ENCODE measurements at places on chromosomes 1 and 21.

GRCh38 chr21:45869121-45870007, 112.2 kb upstream of the COL6A1 start:
- DNase-seq, result no peak

DNA sequence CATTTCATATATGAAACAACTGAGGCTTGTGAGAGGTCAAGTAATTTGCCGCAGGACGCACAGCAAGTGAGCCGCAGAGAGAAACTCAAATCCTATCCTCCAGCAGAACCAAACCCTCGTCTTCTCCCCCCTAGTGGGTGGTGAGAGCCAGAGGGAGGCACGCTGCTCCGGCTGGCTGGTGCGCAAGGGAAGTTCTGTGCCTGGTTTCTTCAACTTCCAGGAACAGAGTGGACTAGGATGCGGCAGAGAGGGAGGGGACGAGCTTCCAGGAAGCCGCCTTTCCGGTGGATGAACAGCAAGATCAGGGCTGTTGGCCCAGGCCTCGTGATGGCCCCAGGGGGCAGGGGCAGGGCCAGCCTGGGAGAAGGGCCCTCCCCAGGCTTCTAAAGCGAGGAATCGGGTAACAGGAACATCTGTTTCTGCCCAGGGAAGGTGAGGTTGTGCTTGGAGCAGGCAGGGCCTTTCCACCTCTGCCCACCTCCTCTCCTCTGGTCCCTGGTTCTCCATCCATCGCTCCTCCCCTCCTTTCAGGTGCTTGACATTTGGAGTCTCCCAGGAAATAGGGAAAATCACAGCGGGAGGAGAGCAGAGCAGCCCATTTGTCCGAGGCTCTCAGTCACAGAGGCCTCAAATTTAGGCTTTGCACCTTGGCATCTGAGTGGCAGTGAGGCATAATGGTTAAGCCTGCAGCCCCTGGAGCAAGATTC, 16.8 kb upstream of the PDIK1L start:
- no peak for DNase-seq

GRCh38 chr1:237972186-237972585, 81.5 kb upstream of the ZP4 start:
- no peak for DNase-seq

DNA sequence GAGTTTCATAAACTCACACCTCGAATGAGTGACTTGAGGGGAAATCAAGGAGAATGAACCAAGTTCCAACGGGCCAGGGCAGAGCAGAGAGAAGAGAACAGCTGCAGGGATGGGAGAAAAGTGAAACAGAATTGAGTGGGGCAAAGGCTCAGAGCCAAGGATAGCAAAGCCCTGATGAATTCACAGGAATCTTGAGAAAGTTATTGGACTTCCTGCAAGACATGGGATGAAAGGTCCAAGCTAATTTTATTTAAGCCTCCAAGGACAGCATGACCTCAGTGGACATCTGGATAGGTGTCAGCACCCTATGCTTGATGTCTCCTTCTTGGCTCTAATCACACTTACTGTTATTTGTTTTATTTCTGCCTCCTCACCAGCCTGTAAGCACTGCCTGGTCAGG, 43.0 kb upstream of the RAVER2 start:
- DNase-seq, result no peak

DNA sequence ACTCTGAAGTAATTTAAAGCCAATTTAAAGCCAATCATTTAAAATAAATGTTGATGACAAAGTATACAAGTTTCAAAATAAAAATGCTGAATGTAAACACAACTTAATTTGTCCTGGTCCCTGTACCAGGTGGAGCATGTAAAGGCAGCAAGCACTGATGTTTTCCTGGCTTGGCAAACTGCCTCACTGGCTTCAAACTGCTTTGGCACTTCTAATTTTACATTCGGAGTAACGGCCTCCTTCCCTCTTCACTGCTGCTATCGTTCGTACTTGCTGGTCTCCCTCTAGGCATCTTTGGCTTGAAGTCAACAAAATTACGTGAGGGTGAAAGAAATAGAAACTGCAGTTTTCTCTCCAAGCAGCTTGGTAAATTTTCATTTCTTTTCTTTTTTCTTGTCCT, 287.9 kb downstream of the LTN1 start:
- no peak for DNase-seq

DNA sequence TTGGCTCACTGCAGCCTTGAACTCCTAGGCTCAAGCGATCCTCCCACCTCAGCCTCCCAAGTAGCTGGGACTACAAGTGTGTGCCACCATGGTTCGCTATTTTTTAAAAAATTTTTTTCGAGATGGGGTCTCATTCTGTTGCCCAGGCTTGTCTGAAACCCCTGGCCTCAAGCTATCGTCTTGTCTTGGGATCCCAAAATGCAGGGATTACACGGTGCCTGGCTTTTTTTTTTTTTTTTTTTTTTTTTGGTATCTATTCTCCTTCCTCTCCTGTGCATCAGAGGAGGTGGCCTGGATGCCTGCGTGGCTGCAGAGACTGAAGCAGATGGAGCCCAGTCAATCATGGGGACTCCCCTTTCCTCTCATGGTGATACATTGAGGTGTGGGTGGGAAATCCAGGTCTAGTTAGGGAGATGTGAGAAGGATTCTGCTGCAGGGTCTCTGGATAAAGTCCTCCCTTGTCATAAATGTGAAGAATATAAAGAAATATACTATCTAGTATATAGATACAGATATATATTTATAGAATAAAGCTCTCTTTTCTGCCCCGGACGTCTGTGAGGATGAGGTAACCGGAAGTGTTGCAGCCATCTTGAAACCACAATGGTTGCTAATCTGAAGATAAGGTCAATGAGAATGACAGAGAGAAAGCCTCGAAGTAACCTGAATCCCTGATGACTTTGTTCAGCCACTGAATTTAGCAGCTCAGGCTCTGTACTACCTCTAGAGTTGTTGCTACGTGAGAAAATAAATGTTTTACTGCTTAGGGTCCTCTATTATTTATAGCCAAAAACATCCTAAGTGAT, 19.5 kb upstream of the RGSL1 start:
- no peak for DNase-seq

DNA sequence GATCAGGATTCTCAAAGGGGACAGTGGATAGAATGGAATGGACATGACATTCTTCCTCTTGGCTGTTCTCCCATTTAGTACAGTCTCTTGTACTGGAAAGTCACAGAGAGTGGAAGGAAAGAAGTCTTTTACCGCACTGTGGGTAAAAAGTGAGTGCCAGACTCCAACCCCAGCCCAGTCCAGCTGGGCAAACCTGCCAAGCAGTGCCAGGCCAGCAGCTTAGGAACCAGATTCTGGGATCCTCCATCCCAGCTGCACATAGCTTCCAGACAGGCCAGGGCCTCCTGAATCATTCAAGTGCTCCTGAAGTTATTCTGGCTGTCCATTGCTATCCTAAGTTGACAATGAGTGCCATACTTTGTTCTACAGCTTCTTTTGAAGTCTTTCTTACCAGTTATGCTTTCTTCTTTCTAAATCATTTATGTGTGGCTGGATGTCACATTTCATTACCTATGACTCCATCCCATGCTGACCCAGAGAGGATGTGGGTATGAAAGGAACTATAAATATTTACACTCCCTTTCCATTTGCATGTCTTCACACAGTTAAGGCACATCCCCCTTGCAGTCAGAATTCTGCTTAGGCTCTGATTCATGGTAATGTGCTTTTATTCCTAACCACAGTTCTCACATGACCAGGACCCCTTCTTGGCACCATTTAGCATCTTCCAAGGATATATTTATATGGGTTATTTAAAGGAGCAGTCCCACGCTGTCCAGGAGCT, 88.9 kb downstream of the AK5 start:
- DNase-seq, result no peak

DNA sequence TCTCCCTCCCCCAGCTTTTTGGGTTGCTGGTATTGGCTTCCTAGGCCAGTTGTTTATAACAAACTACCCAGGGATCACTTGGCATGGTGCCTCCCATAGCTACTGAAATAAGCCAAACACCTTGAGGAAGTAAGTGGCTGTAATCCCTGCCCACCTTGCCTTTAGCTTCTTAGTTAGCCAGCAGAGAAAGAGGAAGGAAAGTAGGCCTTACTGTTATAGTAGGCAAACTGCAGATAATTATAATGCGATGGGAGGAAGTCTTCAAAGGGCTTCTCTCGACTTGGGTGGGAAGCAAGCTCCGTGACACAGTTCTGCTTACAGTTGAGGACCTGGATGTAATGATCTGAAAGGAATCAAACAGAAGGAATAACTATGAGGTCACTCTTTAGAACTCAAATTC, 8.2 kb downstream of the P3H1 start:
- DNase-seq, result no peak

- DNase-seq, result no peak
These were observed 390.5 kb upstream of the LYPLAL1 start for GRCh38 chr1:218783131-218783530.

- no peak for DNase-seq
These were observed 625 bp downstream of the KLHDC7A start for GRCh38 chr1:18481190-18481920.

DNA sequence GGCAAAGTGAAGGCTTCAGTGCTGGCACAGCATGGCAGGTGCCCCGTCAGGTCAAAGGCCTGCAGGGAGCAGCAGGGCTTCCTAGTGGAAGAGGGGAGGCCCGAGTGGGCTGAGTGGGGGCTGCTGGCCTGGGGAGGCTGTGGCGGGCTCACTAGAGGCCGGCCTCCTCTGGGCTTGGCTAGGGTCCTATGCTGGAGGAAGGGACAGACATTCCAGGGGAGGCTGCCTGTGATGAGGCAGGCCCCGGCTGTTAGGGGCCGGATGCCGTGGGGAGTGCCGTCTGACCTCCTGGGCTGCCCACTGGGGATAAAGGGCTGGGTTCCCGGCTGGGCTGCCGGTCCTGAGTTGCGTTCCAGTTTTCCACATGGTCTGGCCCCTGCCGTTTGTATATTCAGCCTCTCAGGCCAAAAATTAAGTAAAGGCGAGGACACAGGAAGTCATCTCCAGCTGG, 21.1 kb downstream of the PRXL2B start:
- DNase-seq, result no peak

- no peak for DNase-seq
These were observed 101.3 kb upstream of the ACTL8 start for GRCh38 chr1:17653728-17654351.

- no peak for DNase-seq
These were observed 14.6 kb downstream of the C1orf198 start for GRCh38 chr1:230853731-230854130.

DNA sequence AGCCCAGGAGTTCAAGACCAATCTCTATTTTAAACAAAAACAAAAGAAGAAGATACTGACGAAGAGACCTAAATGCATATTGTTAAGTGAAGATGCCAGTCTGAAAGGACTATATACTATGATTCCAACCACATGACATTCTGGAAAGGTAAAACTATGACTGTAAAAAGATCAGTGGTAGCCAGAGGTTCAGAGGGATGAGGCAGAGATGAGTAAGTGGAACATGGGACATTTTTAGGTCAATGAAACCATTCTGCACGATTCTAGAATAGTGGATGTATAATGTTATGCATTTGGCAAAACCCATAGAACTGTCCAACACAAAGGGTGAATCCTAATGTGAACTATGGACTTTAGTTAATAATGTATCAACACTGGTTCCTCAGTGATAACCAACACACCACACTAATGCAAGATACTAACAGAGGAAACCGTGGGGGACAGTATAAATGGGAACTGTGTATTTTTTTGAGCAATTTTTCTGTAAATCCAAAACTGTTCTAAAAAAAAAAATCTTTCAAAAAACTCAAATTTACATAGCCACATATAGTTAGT, 8.2 kb downstream of the RC3H1 start:
- DNase-seq, result no peak

- no peak for DNase-seq
These were observed 23.0 kb upstream of the LRRC8C start for GRCh38 chr1:89609781-89610456.

DNA sequence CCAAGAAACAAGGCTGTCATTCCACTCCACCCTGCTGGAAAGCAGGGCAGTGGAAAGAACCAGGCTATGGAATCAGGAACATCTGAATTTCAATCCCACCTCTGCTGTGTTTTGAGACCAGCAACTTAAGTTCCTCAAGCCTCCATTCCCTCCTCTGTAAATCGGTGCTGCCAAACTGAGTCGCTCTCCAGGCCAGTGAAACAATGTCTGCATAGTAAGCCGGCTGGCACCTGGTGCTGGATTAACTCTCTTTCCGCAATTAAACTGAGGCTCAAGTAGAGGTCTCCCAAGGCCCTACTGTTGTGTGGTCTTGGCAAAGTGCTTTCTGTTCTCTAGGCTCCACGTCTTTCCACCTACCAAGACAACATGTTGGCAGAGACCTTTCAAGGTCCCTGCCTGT, 65.3 kb downstream of the SSBP3 start:
- DNase-seq, result no peak

- DNase-seq, result no peak
These were observed 16.7 kb upstream of the TIAM1 start for GRCh38 chr21:31360717-31361116.

DNA sequence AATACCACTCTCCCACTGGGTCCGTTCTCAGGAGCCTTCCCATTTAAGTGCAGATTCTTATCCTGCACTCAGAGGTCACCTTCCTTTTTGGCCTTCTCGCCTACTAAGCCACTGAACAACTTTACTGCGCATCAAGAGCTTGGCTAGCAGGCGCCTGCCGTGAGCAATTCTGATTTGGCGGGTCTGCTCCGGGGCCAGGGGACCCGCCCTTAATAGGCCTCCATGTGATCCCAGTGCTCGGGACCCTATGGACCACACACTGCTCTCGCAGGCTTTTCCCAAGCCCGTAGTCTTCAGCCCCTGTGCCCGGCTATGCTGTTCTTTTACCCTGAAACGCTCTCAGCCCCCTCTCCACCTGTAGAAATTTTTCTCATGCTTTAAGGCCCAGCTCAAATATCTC, 45.1 kb downstream of the BCL9 start:
- no peak for DNase-seq

- no peak for DNase-seq
These were observed 169.0 kb downstream of the LBR start for GRCh38 chr1:225258811-225259210.

GRCh38 chr1:51445351-51446090, 73.5 kb downstream of the EPS15 start:
- DNase-seq, result no peak

DNA sequence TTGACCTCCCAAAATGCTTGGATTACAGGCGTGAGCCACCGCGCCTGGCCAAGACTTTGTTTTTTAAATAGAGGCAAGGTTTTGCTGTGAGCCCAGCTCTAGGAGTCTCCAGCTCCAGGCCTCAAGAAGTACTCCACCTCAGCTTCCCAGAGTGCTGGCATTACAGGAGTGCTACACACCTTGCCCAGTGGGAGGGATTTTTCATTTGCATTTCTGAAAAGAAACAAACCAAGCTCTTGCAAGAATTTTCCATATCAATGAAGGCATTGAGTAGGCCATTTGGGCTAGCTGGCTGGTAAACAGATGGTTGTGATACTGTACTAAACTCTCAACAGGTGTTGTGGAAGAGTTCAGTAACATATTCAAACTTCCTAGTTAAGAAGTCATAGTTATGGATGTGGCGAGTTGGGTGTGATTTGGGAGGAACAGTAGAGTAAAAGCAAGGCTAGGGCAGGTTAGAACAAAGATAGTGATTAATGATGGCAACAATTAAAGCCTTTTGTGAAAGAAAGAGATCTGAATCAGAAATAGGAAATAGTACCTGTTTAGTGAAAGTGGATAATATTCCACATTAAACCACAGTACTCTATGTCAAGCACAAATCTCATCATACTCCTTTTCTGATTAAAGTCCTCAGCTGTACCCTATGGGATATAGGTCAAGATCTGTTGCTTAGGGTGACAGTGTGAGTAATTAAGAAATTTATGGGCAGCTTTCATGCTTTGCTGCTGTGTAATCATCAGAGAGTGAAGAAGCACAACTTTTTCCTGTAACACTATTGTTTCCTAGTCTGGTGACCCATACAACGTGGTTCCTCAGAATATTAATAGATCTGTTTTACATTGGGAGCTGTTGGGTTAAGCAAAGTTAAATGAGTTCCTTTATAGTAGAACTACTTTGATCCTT, 10.7 kb downstream of the AKIRIN1 start:
- no peak for DNase-seq

All from effector CD4-positive, alpha-beta T cell (primary cell).